ENCODE measurements at places on chromosomes 2 and 18. TPM values are rescaled to one million over a fixed set of nuclear protein-coding genes. Genes with fewer than 3 reads are reported as not detected.

The ACMSD gene
- not detected for total RNA-seq

The RANBP2 gene
- total RNA-seq, result 26.4 TPM

The CAPG gene
- 242 TPM for total RNA-seq

The MTCL1 gene
- total RNA-seq, result 14.3 TPM

The CFAP65 gene
- not detected for total RNA-seq

The OSR1 gene
- 22.9 TPM for total RNA-seq

The SERPINB10 gene
- not detected for total RNA-seq

The KCNG2 gene
- total RNA-seq, result 1.9 TPM

The LIMS3 gene
- total RNA-seq, result 1.2 TPM

The BMP10 gene
- total RNA-seq, result not detected

The IL36RN gene
- not detected for total RNA-seq

The CD28 gene
- total RNA-seq, result not detected

The UPP2 gene
- not detected for total RNA-seq

The DYSF gene
- under 0.01 TPM for total RNA-seq

The FAP gene
- total RNA-seq, result 40.7 TPM

The ALPP gene
- not detected for total RNA-seq

The DPP10 gene
- not detected for total RNA-seq

The TTC39C gene
- total RNA-seq, result 18.5 TPM

The LYPD6 gene
- total RNA-seq, result 4.5 TPM

The ACTR3 gene
- 157 TPM for total RNA-seq

The IGFBP2 gene
- total RNA-seq, result 38.7 TPM

The ALPI gene
- not detected for total RNA-seq

The AOX1 gene
- 36.7 TPM for total RNA-seq

The DSC3 gene
- total RNA-seq, result 0.17 TPM

The PNPT1 gene
- total RNA-seq, result 16.6 TPM

The PRSS56 gene
- total RNA-seq, result not detected

The ELOA2 gene
- total RNA-seq, result not detected

The GDF7 gene
- total RNA-seq, result not detected

The FER1L5 gene
- 0.30 TPM for total RNA-seq

The MPV17 gene
- 115 TPM for total RNA-seq

The CYP27C1 gene
- total RNA-seq, result not detected

The AGBL5 gene
- total RNA-seq, result 24.2 TPM

The CDH20 gene
- total RNA-seq, result under 0.01 TPM

The SKOR2 gene
- not detected for total RNA-seq

The SPEG gene
- total RNA-seq, result 13.2 TPM

The CLK1 gene
- 24.5 TPM for total RNA-seq

The GYPC gene
- 100 TPM for total RNA-seq

The RAB6C gene
- total RNA-seq, result not detected

The CHRNG gene
- not detected for total RNA-seq

The C2orf80 gene
- not detected for total RNA-seq

The PJVK gene
- total RNA-seq, result 0.84 TPM

The HOXD13 gene
- not detected for total RNA-seq

The FSHR gene
- not detected for total RNA-seq

The CLEC4F gene
- total RNA-seq, result not detected

The NEUROD1 gene
- total RNA-seq, result not detected

Data from bronchus fibroblast of lung (primary cell).